ENCODE measurements at places on chromosomes 16 and 17.

- no peak for DNase-seq
These were observed 115.3 kb downstream of the SKAP1 start for GRCh38 chr17:48314716-48315115.

- DNase-seq: no peak
These were observed 218.8 kb downstream of the C16orf95 start for GRCh38 chr16:87098361-87098760.

DNA sequence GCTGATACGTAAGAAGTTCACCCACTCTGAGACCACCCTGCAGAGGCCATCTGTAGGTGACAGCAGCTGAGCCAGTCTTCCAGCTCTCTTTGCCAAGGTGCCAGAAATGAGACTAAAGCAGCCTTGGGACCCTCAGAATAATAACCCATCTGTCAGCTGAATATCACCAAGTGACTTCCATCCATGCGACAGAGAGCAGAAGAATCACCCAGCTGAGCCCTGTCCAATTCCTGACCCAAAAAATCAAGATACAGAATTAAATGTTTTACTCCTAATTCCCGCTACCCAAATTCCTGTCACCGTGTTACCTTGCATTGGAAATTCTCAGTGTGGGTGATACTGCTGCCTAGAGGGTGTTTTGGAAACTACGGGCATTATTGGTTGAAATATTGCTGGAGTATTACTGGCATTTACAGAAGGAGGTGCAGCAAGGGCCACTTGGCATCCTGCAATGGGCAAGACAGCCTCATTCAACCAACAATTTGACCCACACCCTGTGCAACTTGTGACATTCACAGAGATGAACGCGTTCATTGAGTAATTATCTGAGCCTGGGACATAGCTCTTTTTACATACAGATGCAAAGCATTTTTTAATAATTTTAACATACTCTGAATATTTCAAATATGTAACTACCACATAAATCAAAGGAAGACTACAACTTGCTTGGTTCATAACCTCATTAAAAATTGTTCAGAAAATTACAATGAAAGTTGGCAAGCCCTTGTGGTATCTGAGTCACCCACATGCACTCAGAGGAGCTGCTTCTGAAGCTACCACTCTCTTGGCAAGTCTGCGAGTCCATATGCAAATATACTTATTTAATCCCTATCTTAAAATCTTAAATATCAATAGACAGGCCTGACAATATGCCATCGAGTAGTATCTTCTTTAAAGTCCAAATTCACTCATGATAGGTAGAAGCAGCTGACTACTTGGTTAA, 126.6 kb downstream of the C16orf95 start:
- no peak for DNase-seq

DNA sequence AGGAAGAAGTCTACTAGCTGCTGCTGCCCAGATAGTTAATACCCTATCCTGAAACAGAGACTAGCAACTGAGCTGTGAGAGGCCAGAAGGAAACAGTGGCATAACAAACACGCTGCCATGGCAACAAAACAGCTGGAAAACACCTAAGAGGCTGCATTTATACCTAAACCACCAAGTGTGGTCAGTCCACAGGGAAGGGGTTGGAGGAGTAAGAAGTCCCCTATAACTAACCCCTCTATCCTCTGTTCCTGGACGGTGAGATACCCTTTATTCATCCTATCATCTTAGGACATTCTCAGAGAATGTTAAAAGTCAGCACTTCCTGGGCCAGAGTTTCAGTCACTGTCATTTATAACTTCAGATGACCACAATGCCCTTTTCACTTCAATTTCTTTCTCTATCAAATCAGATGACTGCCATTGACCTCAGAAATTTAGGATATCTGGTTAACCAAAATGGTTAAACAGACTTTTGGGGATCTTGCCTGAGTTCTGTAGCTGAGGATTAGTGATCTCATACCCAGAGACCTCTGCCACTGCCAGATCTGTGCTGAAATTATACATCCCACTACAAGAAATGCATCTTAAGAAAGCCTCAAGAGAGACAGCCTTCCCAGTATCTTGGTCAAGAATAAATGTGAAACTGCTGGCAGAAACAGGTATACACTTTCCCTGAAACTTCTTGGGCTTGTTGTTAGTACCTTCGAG, 36.2 kb downstream of the STH start:
- DNase-seq: no peak

DNA sequence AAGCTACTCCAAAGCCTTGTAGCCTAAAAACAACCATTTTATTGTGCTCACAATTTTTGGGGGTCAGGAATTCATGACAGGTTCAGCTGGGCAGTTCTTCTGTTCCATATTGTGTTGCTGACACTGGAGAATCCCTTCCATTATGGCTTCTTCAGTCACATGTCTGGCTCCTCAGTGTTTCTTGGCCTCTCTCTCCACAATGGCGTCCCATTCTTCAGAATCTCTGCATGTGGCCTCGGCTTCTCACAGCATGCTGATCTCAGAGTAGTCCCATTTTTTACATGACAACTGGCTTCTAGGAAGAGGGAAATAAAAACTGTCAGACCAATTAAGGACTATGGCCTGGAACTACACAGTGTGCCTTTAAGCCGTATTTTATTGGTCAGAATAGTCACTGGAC, 49.7 kb downstream of the NF1 start:
- no peak for DNase-seq

DNA sequence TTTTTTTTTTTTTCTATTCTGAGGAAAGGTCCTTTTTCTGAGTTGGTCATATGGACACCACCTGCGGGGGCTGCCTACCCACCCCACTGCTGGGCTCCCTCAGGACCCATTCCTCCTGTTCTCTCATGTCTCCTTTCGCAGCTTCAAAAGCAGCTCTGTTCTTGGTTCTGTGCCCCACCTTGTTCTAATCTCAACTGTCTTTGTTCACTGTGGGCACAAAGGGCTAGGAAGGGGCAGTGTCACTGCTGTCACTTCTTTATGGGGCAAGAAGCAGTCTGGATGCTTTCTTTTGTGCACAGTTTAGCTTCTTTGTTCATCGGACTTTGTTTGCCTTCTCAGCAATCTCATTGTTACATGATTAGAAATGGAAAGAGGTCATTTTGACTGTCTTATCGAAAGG, 7.1 kb downstream of the GOSR2 start:
- no peak for DNase-seq

- DNase-seq: no peak
These were observed 103.7 kb downstream of the RAP1GAP2 start for GRCh38 chr17:2899906-2900305.

GRCh38 chr17:47816111-47816735, 5.4 kb downstream of the OSBPL7 start:
- no peak for DNase-seq

- peak; percentile 55 for DNase-seq
These were observed 72.2 kb downstream of the ZNF778 start for GRCh38 chr16:89289428-89290395.

DNA sequence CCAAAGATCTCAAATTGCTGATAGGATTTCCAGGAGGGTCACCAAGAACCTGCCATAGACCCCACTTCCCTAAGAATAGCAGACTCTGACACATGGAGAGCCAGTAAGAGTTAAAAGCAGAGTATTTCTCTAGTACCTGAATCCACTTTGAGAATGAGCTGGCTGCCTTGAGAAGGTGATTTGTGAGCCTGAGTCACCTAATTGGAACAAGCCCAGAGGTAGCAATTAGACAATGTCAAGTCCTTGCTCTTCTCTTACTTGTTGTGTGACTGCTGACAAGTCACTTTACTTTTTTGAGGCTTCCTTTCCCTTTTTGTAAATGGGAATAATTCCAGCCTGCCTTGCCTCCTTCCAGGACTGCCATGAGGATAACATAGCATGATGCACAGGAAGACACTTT, 76.1 kb upstream of the ASIC2 start:
- no peak for DNase-seq

DNA sequence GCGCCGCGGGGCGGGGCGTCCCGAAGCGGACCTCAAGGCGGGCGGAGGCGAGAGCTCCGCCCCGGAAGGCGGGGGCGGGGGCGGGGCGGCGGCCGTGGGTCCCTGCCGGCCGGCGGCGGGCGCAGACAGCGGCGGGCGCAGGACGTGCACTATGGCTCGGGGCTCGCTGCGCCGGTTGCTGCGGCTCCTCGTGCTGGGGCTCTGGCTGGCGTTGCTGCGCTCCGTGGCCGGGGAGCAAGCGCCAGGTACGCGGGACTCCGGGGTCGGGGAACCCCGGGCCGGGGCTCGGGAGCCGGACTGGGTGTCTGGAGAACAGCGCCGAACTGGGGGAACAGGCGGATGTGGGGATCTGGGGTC, at the start of gene TNFRSF12A:
TNFRSF12A (plus strand) TSS at position 122 of the 357 bp plus-strand sequence; CDS start at position 152, 30 bp downstream.
- DNase-seq: peak; percentile 49

- DNase-seq: no peak
These were observed 26.5 kb downstream of the PDIA2 start for GRCh38 chr16:309476-309875.

DNA sequence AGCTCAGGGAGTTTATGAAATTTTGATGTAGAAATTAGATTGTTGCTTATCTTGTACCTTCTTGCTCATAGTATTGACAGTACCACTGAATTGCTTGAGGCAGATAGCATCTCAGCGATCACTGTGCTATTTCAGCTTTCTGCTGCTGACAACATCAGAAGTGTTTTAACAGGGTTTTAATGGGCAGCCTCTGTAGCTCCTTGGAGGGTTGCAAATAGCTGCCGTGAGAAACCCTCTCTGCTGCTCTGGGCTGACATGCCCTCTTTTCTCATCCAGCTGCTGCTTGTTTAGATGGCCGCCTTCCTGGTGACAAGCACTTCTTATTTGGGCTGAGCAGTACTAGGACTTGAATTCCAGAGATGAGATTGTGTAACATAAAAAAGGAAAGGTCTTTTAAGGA, 180.2 kb upstream of the TBX2 start:
- DNase-seq: no peak

DNA sequence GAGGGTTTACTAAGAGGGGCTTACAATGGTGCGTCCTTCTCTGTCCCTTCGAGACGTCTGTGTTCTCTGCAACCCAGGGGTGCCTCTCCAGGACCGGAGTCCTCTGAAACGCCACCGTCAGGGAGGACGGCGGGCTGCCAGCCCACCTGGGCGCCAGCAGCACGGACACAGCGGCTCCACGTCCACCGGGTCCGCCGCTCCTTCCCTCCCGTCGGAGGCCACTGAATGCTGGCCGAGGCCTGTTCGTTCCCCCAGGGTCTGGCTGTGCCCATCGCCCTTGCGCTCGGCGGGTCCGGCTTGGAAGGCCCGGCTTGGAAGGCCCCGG, 403 bp downstream of the TEPSIN start:
- no peak for DNase-seq

GRCh38 chr17:42522798-42523278, 13.2 kb upstream of the NAGLU start:
- DNase-seq: no peak

DNA sequence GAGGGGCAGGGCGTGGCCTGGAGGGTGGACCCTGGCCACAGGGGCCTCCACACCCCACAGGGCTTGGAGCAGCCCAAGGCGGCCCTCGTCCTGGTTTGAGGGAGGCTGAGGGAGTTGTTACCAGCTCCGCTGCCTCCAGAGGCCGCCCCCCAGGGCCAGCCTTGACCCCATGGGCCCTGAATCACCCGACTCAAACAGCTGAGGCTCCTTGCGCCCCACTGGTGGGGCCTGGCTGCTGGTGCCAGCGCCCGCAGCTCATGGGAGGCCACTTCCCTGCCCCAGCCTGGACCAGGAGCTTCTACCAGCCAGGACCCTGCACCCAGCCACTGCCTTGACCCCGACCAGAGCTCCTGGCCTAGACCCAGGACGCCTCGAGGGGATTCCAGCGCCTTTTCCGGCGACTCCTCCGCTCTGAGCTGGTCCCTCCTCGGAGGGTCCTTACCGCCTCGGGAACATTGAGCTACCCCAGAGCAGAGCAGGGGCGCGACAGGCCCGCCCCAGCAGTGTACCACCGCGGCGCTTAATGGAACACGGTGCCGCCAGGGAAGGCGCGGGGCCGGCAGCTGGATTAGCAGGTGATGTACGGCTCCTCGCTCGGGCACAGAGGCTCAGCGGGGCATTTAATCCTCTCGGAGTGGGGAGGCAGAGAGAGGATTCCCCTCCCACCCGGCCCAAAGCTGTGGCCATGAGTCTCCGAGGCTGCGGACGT, 37.2 kb downstream of the GSE1 start:
- DNase-seq: no peak

GRCh38 chr17:57534863-57535248, 210.2 kb downstream of the CCDC182 start:
- DNase-seq: no peak

DNA sequence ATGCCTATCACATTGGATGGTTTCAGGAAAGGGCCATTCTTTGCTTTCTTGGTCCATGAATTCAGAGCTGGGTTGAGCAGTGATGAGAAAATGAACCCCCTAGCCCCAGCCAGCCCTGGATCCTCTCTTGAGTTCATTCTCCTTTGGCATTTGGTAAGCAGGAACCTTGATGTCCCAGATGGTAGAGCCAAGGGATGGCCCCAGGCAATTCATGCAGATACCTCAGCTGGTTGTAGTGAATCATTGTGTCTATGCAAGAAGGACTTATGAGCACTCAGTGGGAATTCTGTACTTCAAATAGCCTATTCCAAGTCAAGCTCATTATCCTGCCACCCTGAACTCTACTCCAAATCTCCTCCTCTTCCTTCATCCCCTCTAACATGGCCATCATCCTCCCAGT, 412.7 kb downstream of the UTP18 start:
- DNase-seq: no peak

DNA sequence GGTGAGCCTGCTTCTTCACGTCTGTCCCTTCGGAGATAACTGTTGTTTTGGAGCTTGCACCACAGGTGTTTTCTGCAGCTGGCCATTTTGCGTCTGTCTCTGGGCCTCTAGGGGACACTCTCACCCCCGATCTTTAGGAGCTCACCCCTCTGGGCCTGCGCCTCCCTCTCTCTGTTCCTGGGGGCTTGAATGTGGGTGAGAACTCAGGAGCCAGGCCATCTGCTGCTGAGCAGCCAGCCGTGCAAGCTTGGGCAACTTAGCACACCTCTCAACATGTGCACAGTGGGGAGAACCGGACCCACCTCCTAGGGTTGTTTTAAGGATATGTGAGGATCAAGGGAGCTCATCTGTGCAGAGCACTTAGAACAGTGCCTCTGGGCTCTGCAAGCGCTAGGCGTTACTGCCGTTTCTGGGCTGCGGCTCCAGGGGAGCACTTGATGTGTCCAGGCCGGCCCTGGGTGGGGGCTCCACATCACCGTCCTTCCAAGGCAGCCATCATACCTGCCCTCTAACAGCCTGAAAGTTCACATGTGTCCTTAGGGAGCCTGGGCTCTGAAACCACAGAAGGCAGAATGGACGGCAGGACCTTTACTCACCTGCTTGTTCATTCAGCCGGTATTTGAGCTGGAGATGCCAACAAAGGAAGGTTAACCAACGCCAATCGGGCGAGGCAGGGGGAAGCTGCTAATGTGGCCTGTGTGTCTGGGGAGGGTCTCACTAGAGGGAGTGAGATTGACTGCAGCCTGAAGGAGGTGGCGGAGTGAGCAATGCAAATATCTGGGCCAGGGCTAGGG, 66.3 kb downstream of the MRC2 start:
- DNase-seq: no peak
